M059J (cell line): ENCODE measurements at places on chromosomes 6 and 20. TPM values are rescaled to one million over a fixed set of nuclear protein-coding genes. Genes with fewer than 3 reads are reported as not detected.

The TENT5A gene
- 64.6 and 97.6 TPM in 2 replicates for total RNA-seq

The TREML1 gene
- not detected in 2 replicates for total RNA-seq

The GPLD1 gene
- total RNA-seq, result 0.22 TPM in 1 of 2 replicates, not detected in the other

The GRM1 gene
- total RNA-seq, result 0.02 TPM in 2 replicates

The BCAS4 gene
- 15.4 and 16.2 TPM in 2 replicates for total RNA-seq

The CYP39A1 gene
- total RNA-seq, result 4.5 and 6.2 TPM in 2 replicates

The STMND1 gene
- not detected in 2 replicates for total RNA-seq

The CST5 gene
- not detected in 2 replicates for total RNA-seq

The HNF4A gene
- total RNA-seq, result not detected in 2 replicates
